ENCODE measurements at places on chromosomes 4 and X. TPM values are rescaled to one million over a fixed set of nuclear protein-coding genes. Genes with fewer than 3 reads are reported as not detected.

The SMPX gene
- total RNA-seq = not detected

The CORIN gene
- total RNA-seq = 0.08 TPM

The SLC6A8 gene
- total RNA-seq = 27.5 TPM

The POU4F2 gene
- total RNA-seq = not detected

GRCh38 chr4:123699880-123700771, 303.5 kb downstream of the SPRY1 start:
- H3K4me1 ChIP-seq = no peaks in the 10 kb centered on the region
- H3K27me3 ChIP-seq = no peaks in the 10 kb centered on the region
- no peak for DNase-seq
- H3K36me3 ChIP-seq = no peaks in the 10 kb centered on the region

DNA sequence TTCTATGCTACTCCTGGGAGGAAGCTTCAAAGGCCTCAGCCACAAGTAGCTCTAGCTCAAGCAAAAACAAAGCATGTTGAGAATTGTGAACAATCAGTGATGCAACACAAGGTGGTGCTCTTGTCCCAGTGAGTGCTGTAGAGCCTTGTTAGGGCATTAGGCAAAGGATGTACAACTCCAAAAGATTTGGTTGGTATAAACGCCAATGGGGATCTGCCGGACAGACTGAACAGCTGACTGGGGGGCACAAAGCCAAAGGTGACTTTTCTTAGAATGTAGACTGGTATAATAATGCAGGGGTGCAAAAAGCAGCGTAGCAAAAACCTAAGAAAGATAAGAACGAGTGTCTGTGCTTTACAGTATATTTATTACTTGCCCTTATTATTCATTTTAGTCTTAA, 62.6 kb upstream of the ALB start:
- H3K36me3 ChIP-seq = no peaks in the 10 kb centered on the region
- no peaks in the 10 kb centered on the region for H3K27me3 ChIP-seq
- no peaks in the 10 kb centered on the region for H3K4me1 ChIP-seq
- H3K4me3 ChIP-seq = no peak overlapping the region
